PC-3 (cell line): ENCODE measurements at places on chromosomes 13 and 19.

DNA sequence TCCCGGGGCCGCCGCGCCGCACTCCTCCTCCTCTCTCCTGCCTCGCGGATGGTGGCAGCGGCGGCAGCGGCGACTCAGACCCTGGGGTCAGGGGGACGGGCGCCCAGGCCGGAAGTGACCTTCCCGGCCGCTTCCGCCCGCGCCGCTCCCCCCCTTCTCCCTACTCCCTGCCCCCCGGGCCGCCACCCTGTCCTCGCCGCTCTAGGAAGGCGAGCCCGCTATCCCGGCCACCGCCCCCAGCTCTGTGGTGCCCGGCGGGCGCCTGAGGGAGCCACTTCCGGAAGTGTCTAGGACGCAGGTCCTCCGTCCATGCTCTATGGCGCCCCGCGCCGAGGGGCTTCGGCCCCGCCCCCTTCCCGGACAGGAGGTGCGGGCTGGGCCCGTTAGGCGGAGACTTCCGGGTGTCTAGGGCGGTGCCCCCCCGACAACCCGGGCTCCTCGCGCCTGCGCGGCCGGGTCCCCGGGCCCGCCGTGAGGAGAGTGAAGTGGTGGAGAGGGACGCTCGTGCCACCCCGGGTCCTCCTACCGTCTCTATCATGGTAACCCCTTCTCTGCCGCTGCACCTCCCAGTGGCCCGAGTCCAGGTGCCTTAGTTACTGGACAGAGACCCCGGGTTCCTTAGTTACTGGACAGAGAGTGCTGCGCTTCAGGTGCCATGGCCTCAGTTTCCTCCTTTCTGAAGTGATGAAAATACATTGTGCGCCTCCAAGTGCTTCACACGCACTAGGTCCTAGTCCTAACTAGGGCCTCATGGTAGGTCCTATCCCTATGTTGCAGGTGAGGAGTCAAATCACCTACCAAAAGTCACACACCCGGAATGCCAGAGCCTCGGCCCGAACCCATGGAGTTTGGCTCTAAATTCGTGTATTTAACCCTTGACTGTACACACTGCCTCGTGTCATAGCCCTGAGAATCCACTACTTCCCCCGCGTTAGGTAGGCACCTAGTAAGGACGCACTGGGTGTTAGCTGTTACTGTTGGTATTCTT lies at the start of gene ZNF787:
ZNF787 (minus strand) TSS at position 116 of the 988 bp plus-strand sequence. CDS start 18,078 bp downstream, outside the sequence.
- DNase-seq: peak; percentile 99

DNA sequence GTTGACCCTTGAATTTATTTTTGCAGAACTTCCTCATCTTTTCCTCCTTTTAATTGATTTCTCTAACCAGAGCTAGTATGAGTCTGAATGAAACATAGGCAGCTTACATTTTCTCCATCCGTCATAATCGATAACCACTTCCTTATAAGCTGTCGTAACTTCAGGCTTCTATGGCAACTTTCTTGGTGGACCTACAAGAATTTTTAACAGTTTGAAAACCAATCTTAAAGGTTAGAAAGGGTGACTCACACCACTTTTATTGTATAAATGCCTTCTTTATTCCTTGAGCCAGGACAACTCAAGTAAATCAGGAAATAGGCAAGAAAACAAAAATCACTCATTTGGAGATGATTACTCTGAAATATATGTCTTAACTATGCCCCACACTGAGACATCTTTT lies 105.7 kb upstream of the KL start:
- peak; percentile 53 for DNase-seq

DNA sequence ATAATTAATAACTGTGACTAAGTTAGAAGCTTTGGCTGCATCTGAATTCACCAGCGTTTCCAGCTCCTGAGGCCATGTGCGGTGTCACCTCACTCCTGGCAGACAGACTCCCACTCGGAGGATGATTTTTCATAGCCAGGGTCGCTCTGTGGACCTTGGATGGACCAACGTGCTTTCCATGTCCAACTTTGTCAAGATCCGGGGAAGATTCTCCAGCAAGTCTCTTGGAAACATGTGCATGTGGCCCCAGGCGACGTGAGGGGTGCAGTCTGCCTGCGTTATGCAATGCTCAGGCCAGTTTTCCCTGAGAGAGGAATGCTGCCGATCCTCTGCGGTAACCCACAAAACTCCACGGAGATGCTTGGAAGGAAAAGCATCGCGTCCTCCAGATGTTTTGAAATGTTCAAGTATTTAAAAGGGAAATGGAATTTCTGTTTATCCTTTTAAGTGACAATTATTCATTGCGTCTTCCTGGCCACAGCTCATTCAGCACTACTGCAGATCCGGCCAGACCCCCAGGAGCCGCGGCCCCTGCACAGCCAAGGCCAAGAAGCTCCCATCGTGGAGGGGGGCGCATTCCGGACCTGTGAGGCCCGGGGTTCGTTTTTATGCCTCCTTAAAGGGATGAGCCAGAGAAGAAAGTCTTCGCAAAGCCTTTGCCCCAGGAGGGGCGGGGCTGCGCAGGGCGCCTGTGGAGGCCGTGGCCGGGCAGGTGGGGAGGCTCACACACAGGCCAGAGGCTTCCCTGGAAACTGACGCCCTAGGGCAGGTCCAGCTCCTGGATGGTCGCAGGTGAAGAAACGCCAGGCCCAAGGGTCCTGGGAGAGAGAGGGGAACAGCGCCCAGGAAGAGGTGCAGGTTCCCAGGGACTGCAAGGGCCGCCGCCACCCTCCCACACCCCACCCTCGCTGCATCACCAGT lies 46.0 kb downstream of the C13orf46 start:
- no peak for DNase-seq

DNA sequence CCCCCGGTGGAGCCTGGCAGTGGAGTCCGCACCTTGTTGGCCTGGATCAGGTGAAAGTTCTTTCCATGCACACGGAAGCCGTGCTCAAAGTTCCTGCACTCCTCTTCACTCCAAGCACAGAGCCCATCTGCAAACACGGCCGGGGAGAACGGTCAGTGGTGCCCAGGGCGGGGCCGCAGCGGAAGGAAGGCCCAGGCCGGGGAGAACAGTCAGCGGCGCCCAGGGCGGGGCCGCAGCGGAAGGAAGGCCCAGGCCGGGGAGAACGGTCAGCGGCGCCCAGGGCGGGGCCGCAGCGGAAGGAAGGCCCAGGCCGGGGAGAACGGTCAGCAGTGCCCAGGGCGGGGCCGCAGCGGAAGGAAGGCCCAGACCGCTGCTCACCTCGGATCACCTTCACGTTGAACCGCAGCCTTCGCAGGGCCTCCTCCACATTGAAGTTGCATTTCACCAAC lies 20.6 kb upstream of the PLPP2 start:
- DNase-seq: no peak

- no peak for DNase-seq
These were observed 881 bp downstream of the ARHGAP33 start for GRCh38 chr19:35776102-35776788.

DNA sequence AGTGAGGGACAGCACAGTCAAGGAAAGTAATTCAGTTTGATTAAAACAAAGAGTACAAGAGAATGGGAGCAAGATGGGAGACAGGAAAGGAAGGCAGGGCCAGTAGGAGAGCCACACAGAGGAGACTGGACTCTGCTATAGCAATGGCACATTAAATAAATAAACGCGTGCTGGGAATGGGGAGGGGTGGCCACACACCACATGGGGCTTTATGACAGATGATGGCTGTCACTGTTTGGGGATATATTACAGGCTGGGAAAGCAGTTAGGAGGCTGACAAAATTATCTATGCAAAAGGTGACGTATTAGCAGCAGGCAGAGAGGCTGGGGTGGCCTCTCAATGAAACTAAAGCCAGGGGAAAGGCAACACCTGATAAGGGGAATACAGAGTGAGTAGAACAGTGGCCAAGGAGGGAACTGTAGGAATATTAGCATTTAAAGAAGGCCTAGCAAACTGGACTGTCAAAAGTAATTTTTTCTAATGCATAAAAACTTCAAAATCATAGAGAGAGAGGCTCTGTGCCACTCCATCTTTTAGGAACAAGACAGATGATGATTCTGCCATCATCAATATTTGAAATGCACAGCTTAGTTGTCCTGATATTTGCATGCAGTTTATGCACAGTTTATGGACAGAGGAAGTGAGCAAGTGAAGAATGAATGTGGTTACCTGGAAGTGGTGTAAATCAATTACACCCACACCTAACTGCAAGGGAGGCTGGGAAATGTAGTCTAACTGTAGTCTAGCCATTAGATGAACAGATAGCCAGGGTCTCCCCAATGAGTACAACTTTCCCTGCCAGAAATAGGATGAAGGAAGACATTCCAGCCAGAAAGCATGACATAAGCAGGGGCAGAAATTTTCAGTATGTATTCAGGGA lies 346.5 kb downstream of the FOXO1 start:
- peak; percentile 36 for DNase-seq

- DNase-seq: no peak
These were observed 67.0 kb downstream of the ABCC4 start for GRCh38 chr13:95234242-95234641.

- no peak for DNase-seq
These were observed 6.3 kb downstream of the CDADC1 start for GRCh38 chr13:49254007-49254406.

GRCh38 chr13:110258876-110259631 lies 47.9 kb downstream of the COL4A1 start:
- DNase-seq: peak; percentile 4

DNA sequence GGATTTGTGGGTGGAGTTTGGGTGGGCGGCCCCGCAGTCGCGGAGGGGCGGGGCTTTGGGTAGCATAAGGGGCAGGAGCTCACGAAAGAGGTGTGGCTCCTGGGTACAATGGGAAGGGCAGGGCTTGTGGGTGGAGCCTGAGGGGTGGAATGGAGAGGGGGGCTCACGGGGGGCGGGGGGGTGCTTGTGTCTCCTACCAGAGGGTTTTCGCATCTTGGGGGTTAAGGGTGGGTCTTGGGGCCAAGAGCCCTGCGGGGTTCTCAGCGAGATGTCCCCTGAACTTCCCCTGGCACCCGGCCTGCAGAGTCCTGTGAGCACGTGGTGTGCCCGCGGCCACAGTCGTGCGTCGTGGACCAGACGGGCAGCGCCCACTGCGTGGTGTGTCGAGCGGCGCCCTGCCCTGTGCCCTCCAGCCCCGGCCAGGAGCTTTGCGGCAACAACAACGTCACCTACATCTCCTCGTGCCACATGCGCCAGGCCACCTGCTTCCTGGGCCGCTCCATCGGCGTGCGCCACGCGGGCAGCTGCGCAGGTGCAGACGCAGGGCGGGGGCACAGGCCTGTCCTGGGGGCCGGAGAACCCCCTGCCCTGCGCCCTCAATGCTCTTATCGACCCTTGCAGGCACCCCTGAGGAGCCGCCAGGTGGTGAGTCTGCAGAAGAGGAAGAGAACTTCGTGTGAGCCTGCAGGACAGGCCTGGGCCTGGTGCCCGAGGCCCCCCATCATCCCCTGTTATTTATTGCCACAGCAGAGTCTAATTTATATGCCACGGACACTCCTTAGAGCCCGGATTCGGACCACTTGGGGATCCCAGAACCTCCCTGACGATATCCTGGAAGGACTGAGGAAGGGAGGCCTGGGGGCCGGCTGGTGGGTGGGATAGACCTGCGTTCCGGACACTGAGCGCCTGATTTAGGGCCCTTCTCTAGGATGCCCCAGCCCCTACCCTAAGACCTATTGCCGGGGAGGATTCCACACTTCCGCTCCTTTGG lies 5.1 kb downstream of the FSTL3 start:
- DNase-seq: peak; percentile 86

GRCh38 chr13:83752141-83752540 lies 130.1 kb downstream of the SLITRK1 start:
- peak; percentile 56 for DNase-seq

GRCh38 chr13:56773148-56773547 lies 367.6 kb upstream of the PRR20A start:
- no peak for DNase-seq

DNA sequence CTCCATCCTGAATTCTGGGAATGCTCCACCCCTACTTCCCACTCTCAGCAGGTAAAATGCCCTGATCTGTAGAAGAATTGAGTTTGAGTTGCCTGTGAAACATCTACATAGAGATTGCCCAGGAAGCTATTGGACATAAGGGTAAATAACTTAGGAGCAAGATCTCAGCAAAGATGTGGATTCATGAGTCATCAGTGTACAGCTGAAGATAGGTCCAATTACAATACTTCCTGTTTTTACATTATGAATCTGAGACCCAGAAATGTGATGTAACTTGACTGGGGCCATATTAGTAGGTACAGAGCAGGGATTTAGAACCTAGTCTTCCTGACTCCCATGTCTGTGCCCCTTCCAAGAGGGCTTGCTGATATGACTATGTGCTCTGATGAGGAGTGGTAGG lies 79.4 kb upstream of the FNDC3A start:
- DNase-seq: peak; percentile 55

DNA sequence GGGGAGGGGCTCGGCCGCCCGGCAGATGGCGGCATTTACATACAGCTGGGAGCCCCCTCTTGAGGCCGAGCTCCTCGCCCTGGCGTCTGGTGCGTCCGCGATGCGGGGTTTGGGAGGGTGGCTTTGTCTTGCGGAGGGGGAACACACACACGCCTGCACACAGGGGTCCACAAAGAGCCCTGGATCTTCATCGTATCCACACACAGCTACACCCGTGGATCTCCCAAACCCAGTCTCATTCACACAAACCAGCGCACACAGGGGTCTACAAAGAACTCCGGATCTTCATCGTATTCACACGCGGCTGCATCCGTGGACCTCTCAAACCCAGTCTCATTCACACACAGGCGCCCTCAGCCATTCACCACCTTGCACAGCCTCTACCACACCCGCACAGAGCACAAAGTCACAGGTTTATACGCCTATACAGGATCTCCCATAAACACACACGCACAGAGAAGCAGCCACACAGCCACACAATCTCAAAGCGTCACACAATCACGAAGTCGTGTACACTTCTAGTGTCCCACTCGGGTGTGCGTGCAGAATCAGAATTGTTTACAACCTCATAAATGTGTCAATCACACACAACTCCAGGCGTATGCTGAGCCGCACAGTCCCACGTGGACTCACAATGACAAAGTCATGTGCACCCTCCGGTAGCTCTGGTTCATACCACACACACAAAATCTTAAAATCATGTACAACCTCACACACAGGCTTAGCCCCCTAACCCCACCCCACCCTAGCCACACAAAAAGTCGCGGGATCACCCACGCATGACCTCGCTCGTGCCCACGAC lies 550 bp upstream of the DLL3 start:
- DNase-seq: peak; percentile 50

DNA sequence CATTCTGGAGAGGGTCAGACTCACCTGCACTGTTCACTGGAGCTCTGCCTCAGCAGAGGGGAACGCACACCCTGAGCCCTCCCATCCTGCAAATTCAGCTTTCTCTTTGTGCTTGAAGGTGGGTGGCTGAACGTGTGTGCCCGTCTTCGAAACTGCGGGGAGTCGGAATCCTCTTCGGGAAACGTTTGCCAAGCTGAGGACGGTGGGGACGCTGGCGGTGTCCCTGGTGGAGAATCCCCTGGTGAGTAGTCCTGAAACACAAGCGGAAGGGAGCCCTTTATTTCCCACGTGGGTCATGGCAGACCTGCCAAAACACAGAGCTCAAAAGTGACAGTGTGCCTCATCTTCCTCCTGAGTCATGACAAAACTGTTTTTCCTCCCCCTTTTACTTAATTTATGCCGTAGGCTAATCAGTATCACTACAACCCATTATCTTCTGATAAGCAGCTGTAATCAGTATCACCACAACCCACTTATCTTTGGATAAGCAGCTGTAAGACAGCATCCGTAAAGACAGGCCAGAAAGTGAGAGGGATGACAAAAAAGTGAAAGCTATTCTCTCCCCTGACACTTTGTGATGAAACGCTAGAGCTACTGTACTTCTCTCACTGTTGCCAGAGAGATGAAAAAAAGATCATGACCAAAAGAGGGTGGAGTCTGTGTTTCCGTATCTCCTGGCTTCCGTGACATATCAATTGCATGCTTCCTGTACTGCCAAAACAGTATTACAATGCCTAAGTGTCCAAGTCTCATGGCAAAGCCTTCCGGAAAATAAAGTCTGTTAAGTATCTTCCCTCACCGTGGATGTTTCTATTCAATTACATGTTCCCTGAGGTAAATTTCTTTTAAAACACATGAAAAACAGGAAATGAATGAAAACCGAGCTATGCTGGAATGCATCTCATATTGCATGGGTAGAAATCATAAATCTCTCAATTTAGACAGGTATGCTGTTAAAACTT lies 155.5 kb downstream of the TBC1D4 start:
- DNase-seq: no peak
